ENCODE measurements at places on chromosomes 11 and 22.
A peak's percentile ranks its signal among the peaks of the same experiment; 100 is the strongest.

DNA sequence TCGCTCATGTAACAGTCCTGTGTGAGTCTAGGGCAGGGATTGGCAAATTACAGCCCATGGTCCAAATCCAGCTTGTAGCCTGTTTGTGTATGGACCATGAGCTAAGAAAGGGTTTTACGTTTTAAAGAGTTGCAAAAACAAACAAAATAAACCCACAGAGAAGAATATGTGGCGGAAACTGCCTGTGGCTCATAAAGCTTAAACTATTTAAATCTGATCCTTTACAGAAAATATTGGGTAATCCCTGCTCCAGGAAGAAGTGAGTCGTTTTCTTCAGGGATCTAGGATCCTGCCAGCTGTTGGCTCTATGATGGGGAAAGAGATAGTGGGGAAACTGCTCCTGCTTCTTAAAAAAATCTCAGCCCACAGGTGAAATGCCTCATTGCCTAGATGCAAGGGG is 3.4 kb upstream of the OR6Q1 start:
- no peak for DNase-seq

GRCh38 chr11:63892228-63892627 is 24.7 kb downstream of the RCOR2 start:
- DNase-seq: no peak

DNA sequence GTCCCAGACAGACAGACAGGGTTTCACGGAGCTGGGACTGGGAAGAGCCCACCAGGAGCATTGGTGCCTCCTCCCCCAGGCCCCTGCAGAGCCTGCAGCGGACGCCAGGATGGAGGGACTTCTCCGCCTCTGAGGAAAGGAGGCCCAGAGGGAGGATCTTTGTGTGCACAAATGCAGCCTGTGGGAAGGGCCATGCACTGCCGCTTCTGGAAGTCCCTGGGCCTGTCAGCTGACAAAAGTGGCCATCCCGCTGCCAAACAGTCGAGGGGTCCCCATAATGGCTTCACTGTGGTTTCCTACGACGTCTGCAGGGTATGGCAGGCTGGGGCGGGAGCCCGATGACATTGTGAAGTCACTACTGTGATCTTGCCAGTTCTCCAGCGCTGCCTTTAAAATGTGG is 73.8 kb downstream of the TP53I11 start:
- no peak for DNase-seq

GRCh38 chr11:8339592-8340022 is 75.9 kb upstream of the LMO1 start:
- no peak for DNase-seq

GRCh38 chr22:33544707-33545106 is 375.6 kb downstream of the LARGE1 start:
- DNase-seq: no peak

DNA sequence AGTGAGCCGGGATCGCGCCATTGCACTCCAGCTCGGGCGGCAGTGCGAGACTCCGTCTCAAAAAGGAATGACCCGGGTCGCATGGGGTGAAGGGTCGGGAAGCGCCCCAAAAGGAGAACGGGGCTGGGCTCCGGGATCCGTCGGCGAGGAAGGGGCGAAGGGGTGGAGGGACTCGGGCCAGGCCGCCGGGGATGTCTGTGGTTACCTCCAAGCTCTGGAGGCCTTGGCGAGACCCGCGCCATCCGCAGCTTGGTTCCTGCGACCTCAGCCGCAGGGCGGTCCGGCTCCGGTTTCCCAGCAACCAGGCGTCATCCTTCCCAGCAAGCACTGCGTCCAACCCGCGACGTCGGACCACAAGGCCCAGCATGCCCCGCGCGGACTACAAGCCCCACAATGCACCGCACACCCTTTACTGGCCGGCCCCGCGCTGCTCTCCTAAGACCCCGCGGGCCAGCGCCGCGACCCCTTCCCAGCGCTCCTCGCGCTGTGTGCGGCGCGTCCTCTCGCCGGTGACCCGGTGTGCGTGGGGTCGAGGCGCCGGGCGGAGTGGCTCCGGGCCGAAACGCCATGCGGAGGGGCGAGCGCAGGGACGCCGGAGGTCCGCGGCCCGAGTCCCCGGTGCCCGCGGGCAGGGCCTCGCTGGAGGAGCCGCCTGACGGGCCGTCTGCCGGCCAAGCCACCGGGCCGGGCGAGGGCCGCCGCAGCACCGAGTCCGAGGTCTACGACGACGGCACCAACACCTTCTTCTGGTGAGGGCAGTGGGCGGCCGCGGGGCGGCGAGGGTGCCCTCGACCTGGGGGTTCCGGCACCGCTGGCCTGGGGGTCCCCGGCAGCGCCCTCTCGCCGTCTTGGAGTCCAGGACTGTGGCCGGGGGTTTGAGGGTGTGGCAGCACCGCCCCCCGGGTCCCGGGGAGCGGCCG is at the start of gene PTDSS2:
Gene PTDSS2, plus strand, starts transcription at position 391 of the 920 bp plus-strand sequence. Its CDS starts 177 bp downstream, at position 568.
- peak; percentile 90 for DNase-seq

GRCh38 chr22:49209452-49210195 is 618.0 kb downstream of the BRD1 start:
- DNase-seq: no peak

DNA sequence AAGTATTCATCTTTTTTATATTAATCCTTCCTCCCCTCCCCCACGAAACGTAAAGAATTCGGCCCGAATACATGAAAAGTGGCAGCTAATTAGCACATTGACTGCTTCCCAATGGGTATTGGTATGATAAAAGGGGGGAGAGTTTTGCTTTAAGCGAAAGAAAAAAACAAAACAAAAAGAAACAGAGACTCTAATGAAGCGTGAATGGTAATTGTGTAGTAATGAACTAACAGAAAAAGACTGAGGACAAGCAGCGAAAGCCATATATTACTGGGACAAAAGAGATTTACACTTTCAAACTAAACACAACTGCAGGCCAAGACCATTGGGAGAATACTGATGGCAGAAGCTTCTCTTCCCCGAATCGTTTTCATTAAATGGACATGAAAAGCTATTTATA is 2.5 kb downstream of the DBX1 start:
- DNase-seq: no peak

GRCh38 chr11:95152876-95153856 is 63.5 kb downstream of the ENDOD1 start:
- DNase-seq: no peak

DNA sequence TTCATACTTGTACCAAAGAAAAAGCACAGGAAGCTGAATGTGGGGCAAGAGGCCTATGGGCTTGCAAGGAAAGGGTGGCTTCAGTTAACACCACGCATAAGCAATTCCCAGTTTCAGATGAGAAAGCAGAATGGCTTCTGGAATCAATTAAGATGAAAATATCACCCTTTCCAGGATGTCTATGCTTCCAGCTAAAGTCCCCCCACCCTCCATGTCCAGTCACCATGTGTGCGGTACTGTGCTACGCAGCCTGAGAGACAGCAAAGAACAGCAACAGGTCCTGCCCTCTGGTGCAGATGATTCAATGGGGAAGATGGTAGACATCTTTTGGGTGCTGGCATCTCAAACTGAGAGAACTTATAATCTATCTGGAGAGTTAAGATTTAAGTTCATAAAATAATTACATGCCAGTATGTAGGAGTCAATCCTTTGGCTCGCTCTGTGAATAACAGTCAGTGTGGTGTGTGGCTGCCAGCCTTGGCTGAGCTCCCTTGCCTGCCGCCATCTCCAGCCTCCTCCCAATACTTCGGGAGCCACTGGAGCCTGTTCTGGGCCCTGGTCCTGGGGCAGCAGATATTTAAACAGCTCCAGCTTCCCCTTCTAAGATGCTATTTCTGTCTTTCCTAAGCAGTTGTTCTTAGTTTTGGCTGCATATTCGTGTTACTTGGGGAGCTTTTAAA is 44.5 kb downstream of the ME3 start:
- DNase-seq: no peak

DNA sequence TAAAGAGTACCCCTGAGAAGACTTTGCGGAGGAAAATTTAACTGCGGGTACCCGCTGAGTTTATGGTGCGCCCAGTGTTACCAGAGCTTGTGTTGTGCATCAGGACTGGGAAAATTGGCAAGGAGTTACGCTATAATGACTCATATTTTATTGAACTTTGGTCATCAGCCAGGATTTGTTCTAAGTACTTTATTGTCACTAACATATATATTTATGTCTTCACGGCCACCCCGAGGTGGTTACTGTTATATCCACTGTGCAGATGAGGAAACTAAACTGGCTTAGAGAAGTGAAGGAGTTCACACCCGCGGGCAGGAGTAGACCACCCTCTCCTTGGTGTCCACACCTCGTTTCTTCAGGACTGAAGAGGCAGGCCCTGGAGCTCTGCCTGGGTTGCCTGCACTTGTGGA is 667 bp downstream of the ACCS start:
- peak; percentile 68 for DNase-seq

DNA sequence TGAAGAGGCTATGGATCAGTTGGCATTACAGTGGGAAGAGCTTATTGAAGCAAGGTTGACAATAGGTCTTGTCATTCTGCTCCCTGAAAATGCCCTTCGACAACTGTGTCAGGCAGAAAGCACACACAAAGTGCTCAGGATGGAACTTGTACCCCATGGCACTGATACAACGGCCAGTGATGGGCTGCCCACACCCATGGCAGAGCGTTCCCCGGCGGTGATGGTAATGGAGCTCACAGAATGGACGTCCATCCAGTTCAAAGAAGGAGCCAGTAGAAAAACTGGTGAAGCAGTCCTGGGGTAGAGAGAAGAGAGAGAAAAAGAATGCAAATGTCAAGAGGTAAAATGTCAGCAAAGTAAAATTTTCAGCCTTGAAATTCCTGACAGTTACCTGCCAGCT is 19.5 kb upstream of the OR5B21 start:
- no peak for DNase-seq

- no peak for DNase-seq
Measured at GRCh38 chr11:127651175-127651887, 650.8 kb upstream of the KIRREL3 start.

GRCh38 chr11:414318-414857 is 411 bp downstream of the SIGIRR start:
- DNase-seq: no peak

DNA sequence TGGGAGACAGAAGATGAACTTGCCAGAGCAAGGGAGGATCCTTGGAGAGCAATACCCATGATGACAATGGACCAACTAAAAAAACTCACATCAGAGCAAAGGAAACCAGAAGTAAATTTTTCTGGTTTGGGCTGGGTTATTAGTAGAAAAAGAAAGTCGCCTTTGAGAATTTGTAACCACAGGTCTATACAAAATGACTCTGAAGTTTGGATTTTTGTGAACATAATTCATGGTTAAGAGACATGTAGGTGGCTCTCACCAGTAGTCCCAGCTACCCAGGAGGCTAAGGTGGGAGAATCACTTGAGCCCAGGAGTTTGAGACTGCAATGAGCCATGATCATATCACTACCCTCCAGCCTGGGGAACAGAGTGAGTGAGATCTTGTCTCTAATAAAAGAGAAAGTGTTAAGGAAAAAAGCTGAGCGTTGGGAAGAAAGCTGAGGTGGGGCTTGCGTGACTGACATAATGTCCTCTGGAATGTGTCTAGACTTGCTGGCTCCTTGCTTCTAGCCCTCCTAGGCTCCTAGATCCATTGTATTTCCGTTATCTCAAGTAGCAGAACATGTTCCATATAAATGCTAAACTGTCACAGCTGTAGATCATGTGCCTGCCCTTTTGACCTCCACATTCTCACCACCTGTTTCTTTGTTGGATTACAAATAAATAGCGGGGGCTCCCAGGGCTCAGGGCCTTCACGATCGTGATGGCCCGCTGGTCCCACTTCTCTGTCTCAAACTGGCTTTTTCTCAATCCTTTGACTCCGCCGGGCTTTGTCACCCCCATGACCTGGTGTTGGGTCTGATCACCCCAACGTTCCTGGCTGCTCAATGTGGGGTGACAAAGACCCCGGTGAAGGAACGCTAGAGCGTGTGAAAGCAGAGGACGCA is 56.2 kb upstream of the SC5D start:
- no peak for DNase-seq

DNA sequence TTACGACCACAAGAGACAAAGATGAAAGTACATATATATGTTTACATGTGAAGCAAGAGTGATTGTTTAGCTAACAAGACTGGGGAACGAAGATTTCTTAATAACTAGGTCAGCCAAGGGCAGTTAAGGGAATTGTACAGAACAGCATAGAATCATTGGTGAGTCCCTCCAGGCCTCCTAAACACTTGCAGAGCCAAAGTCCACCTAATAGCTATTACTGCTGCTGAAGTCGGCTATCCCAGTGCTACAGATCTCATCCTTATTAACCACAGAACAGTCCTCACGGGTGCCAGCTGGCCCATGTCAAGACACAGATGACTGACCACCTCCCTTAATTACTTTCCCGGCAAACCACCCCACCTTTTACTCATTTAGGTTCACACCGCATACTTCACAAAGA is 68.5 kb upstream of the OPCML start:
- no peak for DNase-seq

GRCh38 chr22:31474743-31475142 is 14.9 kb downstream of the EIF4ENIF1 start:
- no peak for DNase-seq

GRCh38 chr22:39253435-39254070 is 8.8 kb upstream of the PDGFB start:
- DNase-seq: peak; percentile 87

GRCh38 chr11:47786373-47786772 is 19.2 kb upstream of the FNBP4 start:
- DNase-seq: no peak

GRCh38 chr11:64048042-64048854 is 12.5 kb downstream of the FLRT1 start:
- DNase-seq: no peak

DNA sequence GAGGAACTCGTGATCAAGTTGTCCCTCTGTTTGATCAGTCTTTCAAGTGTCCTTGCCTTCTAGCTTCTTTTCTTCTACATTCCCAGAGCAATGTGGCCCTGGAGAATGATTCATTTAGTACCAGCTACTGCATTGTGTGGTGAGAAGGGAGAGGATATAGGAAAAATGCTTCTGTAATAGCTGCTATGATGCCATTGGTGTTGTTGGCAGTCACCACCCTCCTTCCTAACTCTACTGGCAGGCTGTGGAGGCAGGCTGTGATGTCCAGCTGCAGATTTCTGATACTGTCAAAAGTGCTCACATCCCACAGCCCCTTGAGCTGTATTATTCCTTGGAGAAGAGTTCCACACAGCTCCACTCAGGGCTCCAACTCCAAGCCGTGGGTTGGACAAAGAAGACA is 52.8 kb downstream of the ENDOD1 start:
- DNase-seq: no peak

GRCh38 chr11:115463606-115464005 is 40.6 kb downstream of the CADM1 start:
- DNase-seq: no peak

- DNase-seq: peak; percentile 22
Measured at GRCh38 chr22:30947173-30947815, 21.3 kb downstream of the MORC2 start.

DNA sequence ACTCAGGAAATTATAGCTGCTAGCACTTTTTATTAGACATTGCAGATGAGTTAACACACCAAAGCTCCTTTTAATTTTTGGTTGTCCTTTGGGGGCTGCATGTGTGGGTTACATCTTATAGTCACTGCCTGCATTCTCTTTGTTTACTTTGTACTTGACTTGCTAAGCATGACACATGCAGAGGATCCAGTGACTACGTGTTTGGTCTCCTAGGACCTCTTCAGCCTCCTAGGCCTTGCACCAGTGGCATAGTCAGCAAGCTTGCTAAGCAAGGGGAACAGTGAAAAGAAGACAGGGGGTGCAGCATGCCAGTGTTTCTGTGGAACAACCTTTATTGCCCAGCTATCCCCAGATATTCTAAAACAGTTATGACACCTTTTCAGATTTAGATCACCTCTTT is 108.2 kb downstream of the PAX6 start:
- DNase-seq: no peak

GRCh38 chr22:17349172-17349571 is 20.1 kb upstream of the CECR2 start:
- DNase-seq: no peak

GRCh38 chr11:120283124-120283523 is 42.0 kb upstream of the TLCD5 start:
- no peak for DNase-seq

GRCh38 chr11:102204174-102204573 is 93.9 kb downstream of the YAP1 start:
- no peak for DNase-seq

All from RWPE1 (cell line).